T47D (cell line): ENCODE measurements at places on chromosomes 16 and 17.

GRCh38 chr17:31680126-31680525 is 178.9 kb downstream of the COPRS start:
- DNase-seq: no peak

DNA sequence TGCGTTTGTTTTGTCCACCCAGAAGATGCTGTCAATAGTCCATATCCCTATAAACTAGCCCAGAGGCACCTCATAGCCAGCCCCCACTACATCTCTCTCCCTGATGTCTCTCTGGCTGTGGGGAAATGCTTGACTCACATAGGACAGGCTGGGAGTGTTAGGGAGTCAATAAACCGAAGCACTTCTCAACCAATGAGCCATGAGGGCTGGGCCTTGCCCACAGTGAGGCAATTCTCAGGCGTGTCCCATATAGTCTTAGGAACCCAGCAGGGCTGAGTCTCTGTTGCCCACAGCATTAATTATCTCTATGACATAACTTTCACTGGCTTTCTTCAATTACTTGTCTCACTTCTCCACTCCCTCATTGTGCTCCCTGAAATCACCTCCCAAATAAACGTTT is 387.3 kb upstream of the CDH11 start:
- DNase-seq: no peak

DNA sequence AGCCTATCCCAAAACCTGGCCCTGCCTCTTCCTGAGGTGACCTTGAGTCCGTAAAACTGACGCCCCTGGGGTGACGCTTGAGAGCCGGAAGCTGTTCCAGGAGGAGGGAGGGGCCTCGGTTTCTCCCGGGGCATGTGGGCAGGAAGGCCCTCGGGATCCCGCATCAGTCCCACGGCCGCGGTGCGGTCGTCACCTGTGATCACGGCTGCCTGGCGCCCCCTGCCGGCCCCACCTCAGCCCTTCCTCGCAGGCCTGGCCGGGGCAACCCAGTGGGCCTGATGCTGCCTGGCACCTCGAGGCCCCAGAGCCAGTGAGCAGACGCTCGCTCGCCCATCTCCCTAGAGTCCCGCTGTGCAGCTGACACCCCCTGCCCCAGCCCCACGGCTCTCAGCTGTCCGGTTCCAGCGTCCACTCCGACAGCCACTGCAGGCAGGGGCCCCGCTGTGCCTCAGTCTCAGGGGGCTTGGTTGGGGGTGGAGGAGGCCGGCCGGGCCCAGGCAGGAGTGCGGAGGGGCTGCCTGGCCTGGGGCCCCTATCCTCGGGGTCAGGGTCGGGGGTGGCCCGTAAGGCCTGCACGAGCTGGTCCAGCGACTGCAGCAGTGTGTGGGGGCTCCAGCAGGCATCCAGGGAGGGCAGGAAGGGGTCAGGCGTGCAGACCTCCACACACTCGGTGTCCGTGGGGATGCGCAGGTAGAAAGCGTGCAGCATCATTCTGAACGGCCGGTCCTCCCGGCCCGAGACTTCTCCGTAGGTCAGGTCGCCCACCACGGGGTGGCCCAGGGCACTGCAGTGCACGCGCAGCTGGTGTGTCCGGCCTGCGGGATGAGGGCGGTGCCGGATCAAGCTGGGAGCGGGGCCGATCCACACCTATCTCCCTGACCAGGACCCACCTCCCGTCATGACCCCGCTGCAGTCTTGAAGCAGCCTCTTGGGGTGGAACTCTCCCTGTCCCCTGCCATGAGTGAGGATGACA is 2.3 kb downstream of the RPUSD1 start:
- DNase-seq: peak; percentile 77

GRCh38 chr17:31480067-31480466 is 88.6 kb downstream of the RAB11FIP4 start:
- DNase-seq: no peak

- DNase-seq: no peak
Observed at GRCh38 chr16:12729448-12729847, 74.2 kb downstream of the CPPED1 start.

- no peak for DNase-seq
Observed at GRCh38 chr17:18185391-18185790, 1.8 kb downstream of the ALKBH5 start.

- DNase-seq: no peak
Observed at GRCh38 chr16:48188449-48189102, 32.8 kb upstream of the ABCC12 start.

- no peak for DNase-seq
Observed at GRCh38 chr17:63361182-63361581, 84.9 kb downstream of the CYB561 start.

DNA sequence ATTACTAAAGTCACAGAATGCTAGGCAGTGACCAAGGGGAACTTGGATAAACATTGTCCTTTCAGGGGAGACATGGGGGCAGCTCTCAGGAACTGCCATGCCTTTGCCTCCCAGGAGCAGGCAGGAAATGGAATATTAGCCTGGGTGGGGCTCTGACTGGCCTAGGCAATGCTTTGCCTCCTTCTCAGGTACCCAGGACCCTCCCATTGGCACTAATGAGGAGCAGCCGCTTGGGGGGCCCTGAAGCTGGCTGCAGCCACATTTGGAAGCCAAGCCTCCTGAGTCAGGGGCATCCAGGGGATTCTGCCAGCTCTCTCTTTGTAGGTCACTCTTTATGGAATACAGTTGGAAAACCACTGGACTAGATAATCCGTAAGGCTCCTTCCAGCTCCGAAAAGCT is 5.5 kb downstream of the CPSF4L start:
- no peak for DNase-seq

- DNase-seq: no peak
Observed at GRCh38 chr17:45975640-45976295, 23.3 kb upstream of the STH start.

DNA sequence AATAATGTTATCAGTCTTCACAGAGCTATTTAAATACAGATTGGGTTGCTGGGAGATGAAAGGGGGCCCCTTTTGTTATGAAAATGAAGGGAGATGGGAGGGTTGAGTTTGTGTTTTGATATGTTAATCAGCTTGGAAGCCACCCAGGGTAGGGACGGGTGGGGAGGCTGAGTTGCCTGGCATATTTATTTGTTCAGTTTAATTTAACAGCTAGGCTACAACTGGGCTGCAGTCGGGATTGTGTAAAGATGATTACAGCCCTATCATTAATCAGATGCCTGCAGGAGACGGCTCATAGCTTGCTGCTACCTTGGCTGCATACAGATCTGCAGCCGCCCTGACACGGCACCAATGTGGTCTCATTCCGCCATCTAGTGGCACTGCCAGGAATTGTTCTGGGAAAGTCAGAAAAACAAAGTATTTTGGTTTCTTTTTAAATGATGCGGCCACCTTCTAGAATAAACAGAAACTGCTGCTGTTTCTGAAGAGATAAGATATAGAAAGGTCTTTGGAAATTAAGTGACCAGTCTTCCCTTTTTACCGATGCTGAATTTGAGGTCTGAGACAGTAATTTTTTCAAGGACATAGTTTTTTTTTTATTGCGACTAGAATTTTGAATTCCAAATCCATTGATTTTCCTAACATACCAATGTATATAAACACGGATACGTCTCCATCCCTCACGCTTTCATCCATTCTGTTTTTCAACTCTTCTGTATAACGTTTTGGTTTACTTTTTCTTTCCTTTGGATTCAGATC is 458.0 kb upstream of the ASIC2 start:
- DNase-seq: peak; percentile 32
